ENCODE measurements at places on chromosomes 6 and 20.

GRCh38 chr6:129671442-129672340 lies 38.3 kb downstream of the ARHGAP18 start:
- no peak for DNase-seq

- peak; percentile 40 for DNase-seq
Measured at GRCh38 chr6:162856885-162857284, 129.1 kb downstream of the PACRG start.

GRCh38 chr6:29953686-29954085 lies 11.4 kb downstream of the HLA-A start:
- DNase-seq, result no peak

DNA sequence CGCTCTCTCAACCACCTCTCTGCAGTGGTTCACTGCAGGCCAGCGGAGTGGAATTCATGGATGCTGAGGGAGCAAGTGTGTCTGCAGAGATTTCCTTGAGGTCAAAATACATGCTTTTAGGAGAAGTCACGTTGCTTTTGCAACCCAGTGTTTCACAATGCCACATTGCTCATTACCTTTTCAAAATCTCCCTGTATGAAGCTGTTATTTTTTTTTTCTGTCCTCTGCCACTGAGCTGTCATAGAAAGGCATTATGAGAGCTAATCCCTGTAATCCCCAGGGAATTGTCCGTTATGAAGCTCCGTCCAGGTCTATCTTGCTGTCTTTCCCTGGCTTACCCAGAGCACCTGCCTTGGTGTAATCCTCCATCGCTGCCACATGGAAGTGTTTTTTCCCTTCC lies 60.5 kb upstream of the SLC22A23 start:
- no peak for DNase-seq

DNA sequence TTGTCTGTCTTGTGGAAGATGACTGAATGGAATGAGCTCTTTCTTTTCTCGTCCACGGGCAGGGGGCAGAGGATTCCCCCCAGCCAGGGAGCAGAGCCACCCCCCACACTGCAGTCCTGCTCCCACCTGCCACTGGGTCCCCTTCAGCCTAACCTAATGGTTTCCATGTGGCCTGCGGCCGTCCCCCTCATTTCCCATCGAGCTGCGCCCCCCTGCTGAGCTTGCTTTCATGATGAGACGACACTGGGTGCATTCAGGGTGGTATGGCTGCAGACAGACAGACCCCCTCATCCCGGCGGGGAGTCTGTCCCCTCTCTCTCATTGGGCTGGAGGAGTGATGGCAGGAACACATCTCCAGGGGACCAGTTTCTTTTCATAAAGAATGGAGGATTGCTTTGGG lies 140.8 kb downstream of the DTNBP1 start:
- DNase-seq, result no peak

GRCh38 chr6:80689716-80690395 lies 583.4 kb downstream of the BCKDHB start:
- no peak for DNase-seq

DNA sequence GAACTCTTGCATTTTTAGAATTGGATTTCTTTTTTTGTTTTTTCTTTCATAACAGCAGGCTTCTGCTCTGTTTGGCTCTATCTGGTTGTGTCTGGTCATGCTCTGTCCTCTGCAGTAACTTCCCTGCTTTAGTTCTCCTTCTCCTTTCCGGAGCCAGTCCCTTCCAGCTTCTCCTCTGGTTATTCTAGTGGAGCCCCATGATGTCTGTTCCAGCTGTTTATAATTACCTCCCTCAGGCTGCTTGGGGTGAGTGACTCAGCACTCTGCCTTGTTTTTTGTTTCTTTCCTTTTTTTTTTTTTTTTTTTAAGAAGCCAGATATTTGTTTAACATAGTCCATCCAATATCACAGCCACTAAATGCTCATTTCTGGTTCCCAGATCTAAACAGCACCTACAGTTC lies 409.6 kb downstream of the MAFB start:
- DNase-seq, result peak; percentile 48

GRCh38 chr6:151029970-151030369 lies 164.5 kb downstream of the MTHFD1L start:
- no peak for DNase-seq
